ENCODE measurements at places on chromosomes 7 and 10. TPM values are rescaled to one million over a fixed set of nuclear protein-coding genes. Genes with fewer than 3 reads are reported as not detected.

The FFAR4 gene
- 0.30 TPM for total RNA-seq

The SFRP5 gene
- total RNA-seq = 9.6 TPM

The CCL26 gene
- total RNA-seq = 1.4 TPM

The VGF gene
- 7.9 TPM for total RNA-seq

The INHBA gene
- 2.9 TPM for total RNA-seq

The RET gene
- total RNA-seq = 9.5 TPM

The NODAL gene
- 2.2 TPM for total RNA-seq

The VAX1 gene
- not detected for total RNA-seq

The ENO4 gene
- 1.2 TPM for total RNA-seq

The AZGP1 gene
- 6.3 TPM for total RNA-seq

The ST7 gene
- total RNA-seq = 35.7 TPM

The WAPL gene
- 42.6 TPM for total RNA-seq

The SFTPA1 gene
- total RNA-seq = not detected

DNA sequence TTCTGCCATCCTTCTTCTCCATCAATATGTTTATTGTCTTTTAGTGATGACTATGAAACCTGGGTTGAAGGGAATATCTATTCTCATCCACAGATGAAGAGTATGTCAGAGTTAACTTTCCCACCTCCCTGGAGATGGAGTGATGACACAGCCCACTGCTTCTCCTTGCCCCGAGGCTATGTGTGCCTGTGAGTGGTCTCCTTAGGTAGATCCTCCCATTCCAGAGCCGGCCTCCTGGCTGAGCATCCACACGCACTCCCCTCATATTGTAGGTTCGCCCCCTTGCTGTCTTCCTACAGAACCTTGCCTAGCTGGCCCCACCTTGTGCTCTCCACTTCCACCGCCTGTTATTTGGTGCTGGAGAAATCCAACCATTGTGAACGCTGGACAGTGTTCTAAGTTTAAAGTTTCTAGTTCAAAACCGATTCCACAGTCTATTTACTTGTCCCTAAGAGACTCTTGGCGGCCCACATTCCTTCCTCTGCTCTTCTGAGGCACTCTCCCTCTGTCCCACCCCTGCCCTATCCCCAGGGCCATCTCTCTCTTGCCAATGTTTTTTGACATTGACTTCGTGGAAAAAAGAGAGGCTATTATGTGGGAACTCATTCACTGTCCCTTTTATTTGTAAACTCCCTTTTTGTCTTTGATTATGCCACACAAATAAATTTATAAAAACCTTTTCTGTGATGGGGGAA, 168.0 kb downstream of the ZNF438 start:
- no peak for DNase-seq

- DNase-seq = no peak
Measured at GRCh38 chr10:6053303-6053702, 8.9 kb downstream of the IL2RA start.

- peak; percentile 7 for DNase-seq
Measured at GRCh38 chr10:58177362-58177947, 90.2 kb downstream of the IPMK start.

DNA sequence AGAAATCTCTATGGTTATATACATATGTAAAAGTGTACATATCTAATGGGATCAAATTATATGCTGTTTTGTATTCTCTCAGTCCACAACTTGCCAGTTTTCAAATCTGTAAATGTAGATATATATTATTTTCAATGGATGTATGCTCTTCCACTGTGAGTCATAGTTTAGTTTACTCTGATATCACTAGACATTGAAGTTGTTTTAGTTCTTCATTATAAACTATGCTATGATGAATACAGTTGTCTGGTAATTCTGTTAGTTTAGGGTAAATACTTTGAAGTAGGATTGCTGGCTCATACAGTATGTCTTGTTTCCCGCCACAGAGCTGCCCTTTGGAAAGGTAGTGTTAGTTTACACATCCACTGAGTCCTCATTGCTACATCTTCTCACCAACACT, 25.2 kb downstream of the SDK1 start:
- no peak for DNase-seq

DNA sequence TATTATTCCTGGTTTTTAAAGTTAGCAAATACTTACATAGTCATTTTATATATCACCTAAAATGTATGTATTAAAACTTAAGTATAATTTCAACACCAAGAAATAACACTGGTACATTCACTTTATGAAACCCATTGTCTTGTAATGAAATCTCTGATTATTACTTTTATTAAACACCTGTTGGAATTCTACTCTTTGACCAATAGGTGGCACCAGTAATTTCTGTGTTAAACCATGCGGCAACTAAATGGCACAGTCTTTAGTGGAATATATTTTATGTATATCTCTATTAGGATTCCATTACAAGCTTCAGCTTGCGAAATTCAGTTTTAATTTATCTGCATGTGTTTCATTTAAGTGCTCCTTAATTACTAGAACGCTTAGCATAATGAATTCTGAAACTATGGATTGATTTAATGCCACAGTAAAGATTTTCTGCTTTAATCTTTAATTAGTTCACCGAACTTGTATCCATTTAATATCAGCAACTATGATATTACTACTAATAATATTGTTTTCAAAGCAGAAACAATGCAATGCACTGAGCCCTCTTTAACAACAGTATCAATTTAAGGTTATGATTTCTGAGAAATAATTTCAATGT, 181.3 kb downstream of the MAGI2 start:
- no peak for DNase-seq

DNA sequence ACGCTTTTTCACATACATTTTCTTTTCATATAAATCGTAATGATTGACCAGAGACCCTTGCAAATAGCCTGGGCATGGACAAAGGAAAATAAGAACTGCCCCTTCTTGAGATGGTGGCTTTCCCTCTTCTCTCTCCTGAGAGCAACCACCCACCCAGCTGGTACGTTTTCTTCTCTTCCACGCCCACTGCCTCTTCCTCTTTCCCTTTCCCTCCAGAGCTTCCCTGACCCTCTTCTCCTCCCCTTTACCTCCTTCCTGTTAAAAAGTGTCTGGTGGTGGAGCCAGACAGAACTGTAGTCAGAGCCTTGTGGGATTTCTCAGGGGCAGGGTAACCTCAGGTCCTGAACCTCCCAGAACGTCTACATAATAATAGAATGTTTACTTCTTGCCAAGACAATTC, 23.2 kb downstream of the GPR141 start:
- DNase-seq = no peak

- DNase-seq = peak; percentile 68
Measured at GRCh38 chr10:80462981-80463741, 9.1 kb downstream of the TSPAN14 start.

DNA sequence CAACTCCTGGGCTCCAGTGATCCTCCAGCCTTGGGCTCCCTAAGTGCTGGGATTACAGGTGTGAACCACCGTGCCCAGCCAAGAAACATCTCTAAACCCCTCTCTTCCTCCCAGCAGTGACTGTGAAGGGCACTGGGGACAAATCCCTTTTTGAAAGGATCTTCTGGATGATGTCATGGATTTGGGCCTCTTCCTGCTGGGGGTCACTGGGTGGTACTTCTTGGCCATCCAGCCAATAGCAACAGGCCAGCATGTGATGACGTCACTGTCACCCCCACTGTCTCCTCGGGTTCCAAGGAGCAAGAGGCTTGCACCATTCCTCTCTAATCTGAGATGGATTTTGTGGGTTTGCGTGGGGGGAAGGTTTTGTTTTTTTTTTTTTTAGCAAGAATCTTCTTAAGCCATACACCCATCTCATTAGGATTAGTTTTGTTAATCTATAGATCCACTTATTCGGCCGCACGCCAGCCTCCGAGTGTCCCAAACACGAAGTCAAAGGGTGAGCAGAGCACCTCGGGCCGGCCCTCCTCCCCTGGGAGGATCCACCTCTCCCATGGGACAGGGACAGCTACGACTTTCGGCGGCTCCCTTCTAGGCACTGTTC, 29.4 kb upstream of the TNRC18 start:
- no peak for DNase-seq

DNA sequence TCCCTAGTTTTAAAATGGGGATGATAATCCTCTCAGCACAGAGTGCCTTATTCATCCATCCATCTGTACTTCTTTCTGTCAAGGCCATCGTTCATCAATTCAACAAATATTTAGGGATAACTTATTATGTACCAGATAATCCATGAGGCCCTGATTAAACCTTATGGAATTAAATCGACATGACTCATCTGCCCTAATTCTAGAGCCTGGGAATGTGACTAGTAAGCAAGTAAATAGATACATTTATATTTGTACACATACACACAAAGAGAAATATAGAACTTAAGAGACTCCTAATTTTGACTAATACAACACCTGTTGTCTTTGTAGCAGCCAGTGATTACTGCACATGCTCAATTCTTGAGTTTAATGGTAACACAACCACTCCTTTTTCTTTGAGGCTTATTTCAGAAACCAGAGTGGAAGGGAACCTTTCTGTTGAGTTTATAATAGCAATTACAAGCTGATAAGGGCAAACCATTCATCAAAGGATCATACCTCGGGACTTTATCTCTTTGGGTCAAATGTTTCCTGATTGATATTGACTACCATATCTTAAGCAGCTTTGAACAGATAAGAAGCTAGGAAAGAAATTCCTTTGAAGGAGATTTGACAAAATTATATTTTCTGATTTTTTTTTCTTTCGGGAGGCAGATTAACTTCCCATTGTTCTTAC, 122.7 kb downstream of the ARID5B start:
- no peak for DNase-seq

DNA sequence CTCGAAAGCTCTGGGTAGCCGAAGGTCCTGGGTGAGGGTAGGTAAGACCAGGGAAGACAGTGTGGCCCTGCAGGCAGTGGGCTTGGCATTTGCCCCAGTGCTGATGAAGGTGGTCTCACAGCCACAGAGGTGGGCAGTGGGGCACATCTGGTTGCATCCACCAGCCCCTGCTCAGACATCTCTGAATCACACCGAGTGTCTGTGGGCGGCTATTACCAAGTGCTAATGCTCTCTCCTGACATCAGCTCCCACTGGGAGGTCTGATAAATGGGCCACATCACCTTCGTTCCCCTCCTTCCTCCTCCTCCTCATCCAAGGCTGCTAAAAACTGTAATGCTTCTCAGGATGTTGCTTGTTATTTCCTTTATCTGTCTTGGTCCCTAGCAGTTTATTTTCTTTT, 330.9 kb upstream of the COBL start:
- DNase-seq = no peak

DNA sequence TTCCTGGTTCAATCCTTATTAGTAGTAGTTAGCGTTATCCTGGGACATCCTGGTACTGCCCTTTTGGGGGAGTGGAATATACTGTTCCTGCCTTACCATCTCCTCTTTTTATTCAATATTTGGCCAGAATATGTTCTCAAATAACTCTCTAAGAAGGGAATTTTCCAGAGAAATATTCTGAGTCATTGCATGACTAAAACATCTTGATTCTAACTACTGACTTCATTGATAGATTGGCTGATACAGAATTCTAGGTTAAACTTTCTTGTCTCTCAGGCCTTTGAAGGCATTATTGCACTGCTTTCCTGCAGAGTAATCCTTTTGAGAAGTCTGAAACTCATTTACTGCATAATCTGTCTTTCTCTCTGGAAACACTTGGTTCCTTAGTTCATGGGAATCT, 275.5 kb upstream of the DGKB start:
- no peak for DNase-seq

DNA sequence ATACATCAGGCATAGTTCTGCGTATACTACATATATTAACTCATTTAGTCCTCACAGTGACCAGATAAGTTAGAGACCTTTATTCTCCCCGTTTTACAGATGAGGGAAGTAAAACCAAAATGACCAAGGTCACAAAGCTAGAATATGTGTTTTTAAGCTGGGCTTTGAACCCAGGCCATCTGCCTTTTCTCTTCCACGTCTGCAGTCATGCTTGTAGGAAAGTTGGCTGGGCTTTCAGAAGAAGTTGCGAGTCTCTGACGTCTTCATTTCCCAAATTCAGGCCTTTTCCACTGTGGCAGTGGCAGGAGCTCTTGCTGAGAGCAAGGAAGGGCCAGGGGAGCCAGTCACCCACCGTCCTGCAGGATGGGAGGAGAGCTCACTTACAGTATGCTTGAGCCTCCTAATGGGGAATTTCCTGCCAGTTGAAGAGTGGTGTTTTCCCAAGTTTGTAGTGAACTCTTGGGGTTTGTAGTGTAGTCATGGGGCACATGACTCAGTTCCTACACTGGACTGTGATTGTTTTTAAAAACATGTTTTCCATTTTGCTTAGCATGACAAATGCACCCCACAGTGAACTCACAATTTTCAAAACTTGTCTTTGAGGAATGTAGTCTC, 34.2 kb downstream of the CYP17A1 start:
- DNase-seq = no peak

DNA sequence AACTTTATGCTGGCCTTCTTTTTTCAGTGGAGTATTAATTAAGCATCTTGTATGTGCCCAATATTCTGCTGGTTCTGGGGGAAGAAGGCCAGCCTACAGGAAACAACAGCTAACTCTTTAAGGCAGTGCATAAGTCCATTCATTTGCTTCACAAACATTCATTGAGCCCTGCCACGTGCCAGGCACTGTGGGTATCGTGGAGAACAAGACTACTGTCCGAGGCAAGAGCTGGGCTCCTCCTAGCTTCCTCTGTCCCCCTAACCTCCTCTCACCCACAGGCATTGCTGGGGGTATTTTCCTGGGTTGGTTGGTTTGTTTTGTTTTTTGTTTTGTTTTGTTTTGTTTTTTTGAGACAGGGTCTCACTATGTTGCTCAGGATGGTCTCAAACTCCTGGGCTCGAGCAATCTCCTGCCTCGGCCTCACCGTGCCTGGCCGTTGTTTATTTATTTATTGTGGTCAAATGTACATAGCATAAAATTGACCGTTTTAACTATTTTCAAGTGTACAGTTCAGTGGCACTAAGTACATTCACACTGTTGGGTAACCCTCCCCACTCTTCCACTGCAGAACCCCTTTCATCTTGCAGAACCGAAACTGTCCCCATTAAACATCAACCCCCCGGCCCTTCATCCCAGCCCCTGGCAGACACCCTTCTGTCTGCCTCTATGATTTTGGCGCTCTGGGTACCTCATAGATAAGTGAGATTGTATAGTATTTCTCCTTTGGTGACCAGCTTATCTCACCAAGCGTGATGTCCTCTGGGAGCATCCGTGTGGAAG, 32.6 kb downstream of the CHST3 start:
- DNase-seq = peak; percentile 55

GRCh38 chr7:108947526-108947925, 377.9 kb downstream of the DNAJB9 start:
- peak; percentile 22 for DNase-seq

GRCh38 chr7:30671793-30672465, 10.3 kb downstream of the CRHR2 start:
- no peak for DNase-seq

GRCh38 chr7:45679516-45679915, 105.3 kb downstream of the ADCY1 start:
- no peak for DNase-seq

DNA sequence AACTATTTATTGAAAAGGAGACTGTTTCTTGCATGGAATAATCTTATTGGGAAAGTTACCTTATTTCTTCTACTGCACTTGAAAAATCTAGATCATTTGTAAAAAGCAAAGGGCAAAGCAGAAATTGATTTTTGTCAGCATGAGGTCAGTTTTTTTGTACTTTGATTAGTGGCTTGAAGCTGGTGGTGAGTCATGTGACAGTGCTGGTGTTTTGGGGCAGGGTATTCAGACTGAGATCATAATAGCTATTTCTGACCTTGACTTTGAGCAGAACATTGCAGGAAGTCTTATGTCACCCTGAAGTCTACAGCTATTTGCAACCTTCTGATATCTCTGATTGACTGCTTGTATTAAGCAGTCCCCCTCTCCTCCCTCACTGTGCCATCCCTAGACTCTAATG, 66.3 kb upstream of the SORCS3 start:
- DNase-seq = no peak

Data from spinal cord (tissue), 10 donors.